ENCODE measurements at places on chromosomes 6 and 20. TPM values are rescaled to one million over a fixed set of nuclear protein-coding genes. Genes with fewer than 3 reads are reported as not detected.

The F13A1 gene
- total RNA-seq: 0.78 TPM

The NKAIN4 gene
- not detected for total RNA-seq

The GRIK2 gene
- total RNA-seq: 0.07 TPM

The SPTLC3 gene
- not detected for total RNA-seq

The CDH26 gene
- total RNA-seq: not detected

DNA sequence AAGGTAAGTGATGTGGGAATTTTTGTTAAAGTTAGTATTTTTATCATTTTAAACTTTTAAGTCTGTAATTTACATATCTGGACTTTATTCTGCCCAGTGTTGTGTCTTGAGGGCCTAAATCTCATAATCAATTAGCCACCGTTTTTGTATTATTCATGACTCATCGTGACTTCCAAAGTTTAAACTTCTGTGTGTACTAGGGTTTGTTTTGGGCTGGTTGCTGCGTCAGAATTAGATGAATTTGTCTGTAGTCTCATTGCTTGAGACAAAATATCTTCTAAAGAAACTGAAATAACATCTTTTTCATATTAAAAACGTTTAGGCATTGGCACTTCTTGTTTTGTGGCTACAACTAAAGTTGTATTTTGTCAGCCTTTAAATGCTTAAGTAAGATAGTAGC lies 41.3 kb downstream of the CDYL start:
- no peak for DNase-seq

DNA sequence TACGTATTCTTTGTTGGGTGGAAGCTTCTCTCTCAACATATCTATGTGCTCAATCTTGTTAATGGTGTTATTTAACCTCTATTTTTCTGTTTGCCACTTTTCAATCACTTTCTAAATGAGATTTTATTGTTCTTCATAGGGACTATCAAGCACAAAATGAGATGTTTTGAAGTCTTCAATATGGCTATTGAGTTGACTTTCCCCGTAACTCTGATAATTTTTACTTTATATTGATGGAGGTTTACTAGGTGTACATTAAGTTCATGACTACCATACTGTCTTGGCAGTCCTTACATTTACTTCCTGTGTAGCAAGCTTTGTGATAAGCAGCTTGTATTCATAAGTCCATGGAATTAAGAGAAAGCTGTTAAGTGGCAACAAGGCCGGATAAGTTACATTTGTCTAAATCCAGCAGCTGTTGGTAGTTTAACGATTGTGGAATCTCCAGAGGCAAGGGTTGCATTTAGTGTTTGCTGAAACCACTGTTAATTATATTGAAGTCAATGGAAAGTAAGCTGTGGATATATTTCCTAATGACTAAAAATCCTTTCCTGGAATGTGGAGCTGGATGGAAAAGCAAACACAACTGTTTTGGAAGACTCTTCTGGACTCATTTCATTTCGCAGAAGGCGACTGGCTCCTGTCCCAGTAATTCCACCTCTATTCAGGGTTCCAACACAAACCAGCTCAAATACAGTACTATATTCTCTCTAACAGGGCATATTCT lies 57.3 kb upstream of the SMIM29 start:
- DNase-seq: no peak

- DNase-seq: no peak
Observed at GRCh38 chr6:122804962-122805485, 16.0 kb downstream of the SMPDL3A start.

- no peak for DNase-seq
Observed at GRCh38 chr20:57108742-57109570, 157.5 kb downstream of the BMP7 start.

The PI3 gene
- not detected for total RNA-seq

The SPEF1 gene
- total RNA-seq: not detected

GRCh38 chr6:15429141-15430110 lies 183.6 kb downstream of the JARID2 start:
- DNase-seq: no peak

DNA sequence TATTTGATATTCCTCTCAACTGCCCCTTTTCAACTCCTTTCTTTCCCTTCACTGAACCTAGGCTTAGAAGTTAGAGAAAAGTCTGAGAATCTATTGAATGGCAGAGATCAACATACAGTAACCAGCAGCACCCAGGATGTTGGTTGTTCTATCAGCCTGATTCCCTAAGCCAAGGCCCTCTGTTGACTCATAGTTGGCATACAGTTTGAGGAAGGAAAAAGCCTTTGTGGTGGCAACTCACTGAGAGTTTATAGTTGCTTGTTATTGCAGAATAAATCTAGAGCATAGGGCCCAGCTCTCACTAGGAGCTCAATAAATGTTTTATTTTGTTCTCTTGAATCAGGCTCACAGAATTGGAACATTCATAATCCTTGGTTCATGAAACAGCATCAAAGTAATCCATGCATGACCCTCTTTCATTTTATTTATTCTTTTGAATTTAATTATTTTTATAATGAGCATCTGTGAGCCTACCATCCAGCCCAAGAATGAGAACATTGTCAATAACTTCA lies 119.1 kb upstream of the ADGRF1 start:
- no peak for DNase-seq

The SLC22A3 gene
- total RNA-seq: not detected

GRCh38 chr6:97361286-97361685 lies 78.3 kb upstream of the MMS22L start:
- no peak for DNase-seq
